Globus pallidus (tissue), 1 donor: ENCODE measurements at places on chromosomes 7 and 10.
A peak's percentile ranks its signal among the peaks of the same experiment; 100 is the strongest.

DNA sequence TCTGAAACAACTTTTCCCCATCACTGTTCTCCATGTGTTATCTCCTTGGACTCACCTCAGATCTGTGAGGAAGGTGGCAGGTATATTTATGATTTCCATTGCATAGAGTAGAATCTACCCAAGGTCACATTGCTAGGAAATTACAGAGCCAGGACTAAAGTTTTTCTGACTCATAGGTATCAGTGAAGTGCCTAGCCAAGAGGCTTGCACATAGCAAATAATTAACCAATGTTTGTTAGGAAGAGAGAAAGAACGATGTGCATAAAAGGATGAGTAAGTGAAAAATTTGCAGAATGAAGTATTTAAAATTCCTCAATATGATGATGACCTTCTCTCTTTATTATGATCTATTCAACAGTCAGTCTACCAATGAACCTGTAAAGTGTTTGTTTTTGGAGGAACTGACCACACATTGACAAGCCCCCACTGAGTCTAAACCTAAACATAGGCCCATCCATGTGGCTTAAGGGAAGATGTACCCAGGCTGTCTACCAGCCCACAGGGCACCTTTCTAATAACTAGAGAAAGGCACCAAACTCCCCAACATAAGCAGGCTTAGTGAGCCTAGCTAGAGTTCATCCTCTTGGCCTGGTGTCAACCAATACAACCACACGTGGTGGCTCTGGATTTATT lies 252.9 kb upstream of the ZMIZ1 start:
- no peak for DNase-seq

DNA sequence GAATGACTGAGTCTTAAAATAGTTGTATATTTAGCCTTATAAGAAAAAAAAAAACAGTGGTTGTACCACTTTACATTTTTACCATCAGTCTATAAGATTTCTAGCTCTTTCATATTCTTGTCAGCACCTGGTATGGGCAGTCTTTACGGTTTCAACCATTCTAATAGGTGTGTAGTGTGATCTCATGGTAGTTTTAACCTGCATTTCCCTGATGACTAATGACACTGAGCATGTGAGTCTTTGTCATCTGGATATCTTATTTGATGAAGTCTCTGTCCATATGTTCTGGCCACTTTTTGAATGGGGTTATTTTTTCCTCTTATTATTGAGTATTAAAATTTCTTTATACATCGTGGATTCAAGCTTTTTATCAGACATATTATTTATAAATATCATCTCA lies 365.3 kb upstream of the IGFBP3 start:
- no peak for DNase-seq

DNA sequence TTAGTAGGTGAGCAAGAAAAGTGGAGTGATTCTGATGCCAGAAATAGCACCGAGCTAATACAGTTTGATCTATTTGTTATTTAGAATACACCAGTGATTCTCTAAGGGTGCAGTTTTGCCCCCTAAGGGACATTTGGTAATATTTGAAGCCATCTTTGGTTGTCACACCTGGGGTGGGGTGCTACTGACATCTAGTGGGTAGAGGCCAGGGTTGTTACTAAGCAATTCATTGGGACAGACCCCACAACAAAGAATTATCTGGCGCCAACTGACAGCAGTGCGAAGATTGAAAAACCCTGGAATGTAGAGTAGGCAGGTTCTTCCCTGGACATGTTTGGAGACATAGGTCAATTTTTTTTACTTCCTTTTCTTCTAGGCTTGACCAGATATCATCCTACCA lies 14.6 kb downstream of the PALS2 start:
- DNase-seq = no peak

DNA sequence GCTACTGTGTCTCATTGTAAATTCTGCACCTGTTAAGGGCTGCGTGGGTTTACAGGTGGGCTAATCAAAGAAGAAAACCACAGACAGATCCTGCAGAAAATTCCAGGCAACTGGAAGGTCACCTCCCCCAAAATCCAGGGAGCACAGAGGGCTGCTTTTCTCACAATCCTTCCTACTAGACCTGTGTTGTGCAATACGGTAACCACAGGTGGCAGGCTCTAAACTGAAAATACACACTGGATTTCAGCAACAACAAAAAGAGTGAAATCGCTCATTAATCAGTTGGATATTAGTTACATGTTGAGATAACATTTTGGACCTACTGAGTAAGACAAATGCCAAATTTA lies 83.2 kb downstream of the SLC16A9 start:
- DNase-seq = no peak

DNA sequence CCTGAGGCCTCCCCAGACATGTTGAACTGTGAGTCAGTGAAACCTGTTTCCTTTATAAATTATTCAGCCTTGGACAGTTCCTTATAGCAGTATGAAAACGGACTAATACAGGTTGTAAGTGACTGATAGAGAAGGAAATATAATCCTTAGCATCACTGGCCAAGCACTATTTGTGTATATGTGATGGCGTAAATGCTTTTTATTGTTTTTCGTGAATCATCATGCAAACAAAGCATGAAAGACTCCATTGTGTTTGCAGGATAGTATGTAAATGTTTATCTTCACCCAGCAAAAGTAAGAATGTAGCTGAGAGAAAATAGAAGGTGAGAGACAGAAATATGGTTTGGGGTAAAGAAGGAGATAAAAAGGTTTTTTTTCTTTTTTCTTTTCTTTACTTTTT lies 92.5 kb upstream of the LRGUK start:
- no peak for DNase-seq

- no peak for DNase-seq
Measured at GRCh38 chr7:117963264-117964197, 90.3 kb upstream of the CTTNBP2 start.

GRCh38 chr7:105980645-105981396 lies 17.8 kb downstream of the CDHR3 start:
- DNase-seq = no peak

DNA sequence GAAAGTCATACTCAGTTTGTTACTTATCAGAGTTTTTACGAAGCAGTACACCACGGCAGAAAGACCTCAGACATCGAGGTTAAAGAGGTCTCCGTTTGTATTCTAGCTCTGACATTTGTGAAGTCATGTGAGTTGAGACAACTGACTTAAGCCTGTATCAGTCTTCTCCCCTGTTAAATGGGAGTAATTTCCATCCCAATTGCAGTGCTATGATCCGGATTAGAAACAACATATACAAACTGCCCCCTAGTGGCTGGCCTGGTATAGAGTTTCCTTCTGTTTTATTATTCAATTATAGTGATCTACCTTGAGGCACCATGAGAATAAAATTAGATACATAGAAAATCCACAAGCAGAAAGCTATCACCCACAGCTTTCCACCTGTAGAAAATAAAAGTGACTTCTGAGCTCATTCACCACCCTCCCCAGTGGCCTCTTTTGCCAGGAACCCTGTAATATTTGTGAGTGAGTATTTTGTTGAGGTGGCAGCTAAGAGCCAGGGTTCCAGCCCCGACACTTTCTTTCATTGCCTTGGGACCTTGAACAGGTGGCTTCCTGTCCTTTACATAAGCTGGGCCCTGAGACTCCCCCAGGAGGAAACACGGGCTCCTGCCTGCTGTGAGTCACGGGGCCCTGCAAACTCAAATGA lies 607.2 kb upstream of the MGMT start:
- DNase-seq = no peak

DNA sequence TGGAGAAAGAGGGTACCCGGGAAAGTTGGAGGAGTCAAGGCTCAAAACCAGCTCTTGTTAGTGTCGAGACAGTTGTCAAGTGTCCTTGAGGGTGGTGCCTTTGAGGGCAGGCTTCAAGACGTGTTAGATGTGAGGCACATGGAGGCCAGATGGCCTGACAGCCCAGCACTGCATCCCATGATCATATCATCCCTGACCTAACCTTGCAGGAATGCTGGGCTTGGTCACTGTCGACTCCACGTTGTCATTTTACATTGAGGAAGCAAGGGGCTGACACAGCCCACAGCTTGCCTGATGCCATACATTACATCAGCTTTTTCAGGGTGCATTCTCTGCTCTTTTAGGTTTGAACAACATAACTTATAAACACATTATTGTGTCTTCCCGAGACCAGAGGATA lies 114.1 kb downstream of the ABCA13 start:
- no peak for DNase-seq

DNA sequence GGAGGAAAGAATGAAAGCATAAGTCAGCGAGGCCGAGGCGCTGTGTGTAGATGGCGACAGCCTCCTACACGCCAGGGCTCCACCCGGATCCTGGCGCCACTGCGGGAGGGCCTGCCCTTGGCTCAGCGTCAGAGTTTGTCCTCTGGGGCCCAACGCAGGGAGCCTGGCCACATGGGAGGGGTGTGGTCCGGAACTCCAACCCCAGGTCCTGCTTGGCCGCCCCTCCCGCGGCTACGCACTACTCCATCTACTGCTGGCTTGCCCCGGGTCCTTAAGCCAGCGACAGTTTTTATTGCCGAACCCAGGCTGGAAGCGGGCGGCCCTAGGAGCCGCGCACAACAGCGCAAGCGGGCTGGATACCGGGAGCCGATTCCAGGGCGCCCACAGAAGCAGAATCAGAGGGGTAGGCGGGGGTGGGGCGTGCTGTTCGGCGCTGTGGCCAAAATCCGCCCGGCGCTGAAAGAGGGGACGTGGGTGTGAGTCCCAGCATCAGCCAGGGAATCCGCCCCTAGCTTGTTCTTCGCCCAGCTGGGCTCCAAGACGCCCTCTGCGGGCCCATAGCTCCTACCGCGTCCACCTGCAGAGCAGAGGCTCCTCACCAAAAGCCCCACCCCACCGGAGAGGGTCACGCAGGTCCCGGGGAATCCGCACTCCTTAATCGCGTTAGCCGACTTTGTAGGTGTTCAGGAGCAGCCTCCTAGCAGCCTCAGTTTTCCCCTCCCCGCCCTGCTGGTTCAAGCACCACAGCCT lies 4.5 kb downstream of the KAZALD1 start:
- DNase-seq = no peak

- DNase-seq = peak; percentile 45
Measured at GRCh38 chr10:128263891-128264688, 137.9 kb upstream of the MKI67 start.
